ENCODE measurements at places on chromosomes 16 and 17.

DNA sequence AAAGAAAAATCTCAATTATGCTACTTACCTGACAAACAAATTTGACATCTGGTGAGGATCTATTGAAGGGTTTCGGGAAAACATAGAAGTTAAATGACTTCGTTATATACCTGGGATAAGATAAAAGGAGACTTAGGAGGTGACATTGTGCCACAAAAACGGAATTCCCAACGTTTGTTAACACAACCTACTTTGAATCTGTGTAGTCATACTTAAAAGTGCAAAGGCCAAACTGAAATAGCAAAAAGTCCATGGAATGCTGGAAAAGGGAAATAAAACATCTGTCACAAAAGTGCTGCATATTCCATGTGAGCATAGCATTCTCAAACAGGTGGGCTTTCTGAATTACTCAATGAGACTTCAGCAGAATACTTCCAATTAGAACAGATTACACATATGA lies 3.0 kb downstream of the PARN start:
- DNase-seq: no peak

DNA sequence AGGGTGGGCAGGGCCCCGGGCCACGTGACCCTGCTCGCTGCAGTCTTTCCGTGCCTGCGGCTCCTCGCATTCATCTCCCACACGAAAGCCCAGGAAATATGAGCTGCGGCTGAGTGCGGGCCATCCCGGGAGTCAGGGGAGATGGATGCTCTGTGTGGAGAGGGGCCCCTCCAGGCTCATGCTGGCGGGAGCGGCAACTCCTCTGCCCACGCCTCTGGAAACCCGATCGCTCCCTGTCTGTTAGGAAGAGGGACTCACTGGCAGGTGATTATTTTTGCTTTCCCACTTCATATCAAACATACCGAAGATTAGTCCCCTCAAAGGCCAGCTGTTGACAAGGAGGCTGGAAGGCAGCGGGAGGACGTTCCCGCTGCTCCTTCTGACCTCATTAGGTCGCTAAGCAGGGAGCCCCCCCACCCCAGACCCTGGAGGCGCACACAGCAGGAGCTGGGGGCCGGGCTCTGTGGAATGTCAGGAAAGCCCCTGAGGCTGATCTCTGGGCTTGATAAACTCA lies 228.5 kb downstream of the FOXL1 start:
- DNase-seq: no peak

DNA sequence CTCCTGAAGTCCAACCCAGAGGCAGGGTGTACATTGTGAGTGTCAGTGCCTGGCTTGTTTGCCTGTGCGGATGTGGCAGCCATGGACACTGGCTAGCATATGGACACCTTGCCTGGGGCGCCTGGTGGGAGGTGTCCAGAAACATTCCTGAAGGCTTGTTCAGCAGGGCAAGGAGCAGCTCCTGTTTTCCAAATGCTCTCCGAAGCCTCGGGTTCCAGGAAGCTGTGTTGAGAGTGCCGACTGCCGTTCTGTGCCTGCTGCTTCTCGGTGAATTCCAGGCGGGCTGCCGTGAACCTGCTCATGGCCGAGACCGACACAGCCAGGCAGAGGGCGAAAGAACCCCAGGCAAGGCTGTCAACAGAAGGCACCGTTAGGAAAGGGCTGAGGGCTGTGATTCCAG lies 10.9 kb upstream of the DHRS7C start:
- peak; percentile 47 for DNase-seq

GRCh38 chr16:9903-10665 lies 43.3 kb downstream of the POLR3K start:
- no peak for DNase-seq

All from HFF-Myc (cell line).